ENCODE measurements at places on chromosomes 11 and 22. TPM values are rescaled to one million over a fixed set of nuclear protein-coding genes. Genes with fewer than 3 reads are reported as not detected.

Gene MSANTD4
- total RNA-seq: 46.6 TPM

Gene DEUP1
- not detected for total RNA-seq

Gene FIBIN
- 26.4 TPM for total RNA-seq

Gene KCNA4
- not detected for total RNA-seq

Gene FAM227A
- 1.9 TPM for total RNA-seq

Gene CASP1
- 31.1 TPM for total RNA-seq

Gene PNPLA3
- total RNA-seq: 8.2 TPM

Gene TPP1
- total RNA-seq: 110 TPM

Gene MLC1
- under 0.01 TPM for total RNA-seq

Gene FOLH1
- total RNA-seq: not detected

Gene TRPM5
- not detected for total RNA-seq

DNA sequence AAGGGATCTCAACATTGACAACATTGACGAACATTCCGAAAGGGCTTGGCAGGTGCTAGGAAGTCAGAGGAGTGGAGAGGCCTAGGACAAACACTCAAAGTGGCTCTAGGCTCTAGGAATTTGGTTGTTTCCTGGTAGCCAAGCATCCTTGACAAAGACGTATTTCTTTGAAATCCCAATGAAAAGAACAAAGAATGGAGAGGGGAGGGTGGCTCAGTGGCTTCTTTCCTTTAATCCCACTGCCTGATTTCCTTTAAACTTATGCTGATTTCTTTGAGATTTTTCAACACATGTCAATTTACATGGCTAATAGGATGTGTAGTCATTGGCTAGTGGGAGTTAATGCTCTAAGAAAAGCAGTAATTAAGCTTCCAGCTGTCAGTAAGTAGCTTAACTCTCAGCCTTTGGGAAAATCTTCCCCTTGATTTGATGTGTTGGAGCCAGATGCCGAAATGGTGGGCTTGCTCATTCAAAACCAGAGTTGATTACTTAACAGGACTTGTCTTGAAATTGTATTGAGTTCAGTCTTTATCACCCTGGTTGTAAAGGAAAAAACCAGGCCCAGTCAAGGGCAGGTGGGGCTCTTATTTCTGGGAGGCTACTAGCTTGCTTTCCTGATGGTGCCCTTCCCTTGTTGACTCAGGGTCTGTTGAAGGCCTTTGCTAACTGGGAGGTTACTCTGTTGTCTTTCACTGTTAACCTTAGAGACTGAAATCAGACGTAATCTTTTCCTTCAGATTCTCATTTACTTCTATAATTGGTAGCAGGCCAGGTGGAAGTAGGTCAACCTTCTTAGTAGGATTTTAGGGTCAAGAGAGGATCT lies 44.6 kb upstream of the SORL1-AS1 start:
- DNase-seq: no peak

GRCh38 chr11:70633610-70634009 lies 235.3 kb downstream of the CTTN start:
- no peak for DNase-seq

DNA sequence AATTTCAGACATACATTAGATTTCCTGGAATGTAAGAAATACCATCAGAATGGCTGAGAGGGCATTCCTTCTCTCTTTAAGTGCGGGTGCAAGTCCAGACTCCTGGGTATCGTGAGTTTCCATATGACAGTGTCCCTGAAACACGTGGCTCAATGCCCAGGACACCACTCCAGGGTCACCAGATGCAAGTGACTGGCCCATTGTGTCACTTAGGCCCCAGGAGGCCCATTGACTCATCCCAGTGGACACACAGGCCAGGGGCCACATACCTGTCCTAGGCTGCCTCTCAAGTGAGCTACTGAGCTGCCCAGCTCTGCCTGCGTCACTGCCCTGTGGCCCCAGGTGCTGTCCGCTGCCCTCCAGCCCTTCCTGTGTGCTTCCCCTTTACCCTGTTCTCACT lies 18.5 kb downstream of the FBLN1 start:
- DNase-seq: no peak

DNA sequence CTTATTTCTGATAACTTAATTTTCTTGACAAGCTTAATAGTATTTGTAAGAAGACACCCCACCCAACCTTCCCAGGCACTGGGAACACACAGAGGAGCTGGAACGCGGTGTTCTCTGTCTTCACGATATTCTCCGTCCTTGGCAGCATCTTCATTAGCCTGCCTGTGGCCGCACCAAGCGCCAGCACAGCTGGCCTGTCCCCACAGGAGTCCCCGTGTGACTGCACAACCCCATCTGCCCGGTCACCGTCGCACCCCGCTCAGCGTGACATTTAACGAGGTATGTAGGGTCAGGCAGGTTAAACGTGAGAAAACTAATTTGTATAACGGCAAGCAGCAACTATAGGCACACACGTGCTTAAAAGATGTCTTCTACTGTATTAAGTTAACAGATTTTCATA lies 293.3 kb downstream of the BRD1 start:
- no peak for DNase-seq

DNA sequence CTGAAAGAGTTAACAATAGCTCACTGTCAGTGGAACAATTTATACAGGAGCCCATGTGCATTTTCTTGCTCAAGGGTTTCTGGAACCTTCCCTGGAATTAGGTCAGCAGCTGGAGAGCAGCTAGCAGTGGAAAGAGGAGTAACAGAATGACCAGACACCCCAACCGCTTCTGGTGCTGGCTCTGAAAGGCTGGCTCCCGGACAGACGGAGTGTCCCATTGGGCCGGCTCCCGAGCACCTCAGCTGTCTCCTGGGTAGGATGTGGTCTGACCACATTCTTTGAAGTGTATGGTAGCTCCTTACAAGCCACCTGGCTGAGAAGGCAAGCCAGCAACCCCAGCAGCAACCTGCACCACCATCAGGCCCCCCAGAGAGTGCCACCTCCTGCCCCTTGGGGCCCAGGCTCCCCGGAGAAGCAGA lies 44.7 kb downstream of the ABTB2 start:
- peak; percentile 27 for DNase-seq

DNA sequence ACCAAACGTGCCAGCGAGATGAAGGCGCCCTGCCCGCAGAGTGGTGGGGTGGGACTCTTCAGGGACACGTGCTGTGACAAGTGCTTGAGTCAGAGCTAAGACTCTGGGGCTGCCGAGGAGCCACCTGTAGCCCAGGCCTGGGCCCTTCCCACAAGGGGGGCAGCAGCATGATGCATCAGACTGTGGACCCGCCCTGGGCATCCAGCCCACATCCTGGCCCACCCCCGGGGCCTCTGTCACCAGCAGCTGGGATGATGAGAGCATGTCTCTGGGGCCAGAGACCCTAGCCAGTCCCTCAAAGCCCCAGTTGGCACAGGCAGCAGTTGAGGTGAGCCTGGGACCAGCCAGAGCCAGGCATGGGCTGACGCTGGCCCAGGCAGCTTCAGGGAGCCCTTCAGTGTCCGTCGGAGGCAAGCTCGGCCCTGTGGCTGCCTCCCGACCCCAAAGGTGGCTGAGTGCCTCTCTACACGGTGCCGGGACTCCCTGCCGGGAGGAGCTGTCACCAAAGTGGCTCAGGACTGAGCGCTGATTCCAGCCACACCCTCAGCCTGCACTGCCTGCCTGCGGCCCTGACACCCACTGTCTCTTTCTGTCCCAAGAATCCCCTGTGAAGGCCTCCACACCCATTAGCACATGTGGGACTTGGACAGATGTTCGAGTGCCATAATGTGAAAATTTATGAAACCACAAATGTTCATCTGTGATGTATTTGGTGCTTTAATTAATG lies 41.3 kb downstream of the CDKN1C start:
- DNase-seq: no peak

DNA sequence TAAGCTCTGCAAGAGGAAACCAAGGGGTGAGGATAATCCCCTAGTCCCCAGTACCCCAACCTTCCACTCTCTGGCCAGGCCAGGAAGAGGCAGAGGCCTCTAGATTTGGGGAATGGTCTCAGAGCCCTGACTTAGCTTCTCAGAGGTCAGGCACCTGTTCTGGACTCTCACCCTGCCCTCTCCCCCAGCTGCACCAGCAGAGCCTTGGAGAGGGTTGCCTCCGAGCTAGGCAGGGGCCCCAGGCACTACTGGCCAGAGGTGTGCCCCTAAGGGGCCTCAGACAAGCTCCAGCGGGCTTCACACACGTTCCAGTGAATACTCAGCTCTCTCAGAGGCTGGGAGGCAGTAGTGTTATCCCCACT lies 8.0 kb downstream of the FREY1 start:
- DNase-seq: no peak

DNA sequence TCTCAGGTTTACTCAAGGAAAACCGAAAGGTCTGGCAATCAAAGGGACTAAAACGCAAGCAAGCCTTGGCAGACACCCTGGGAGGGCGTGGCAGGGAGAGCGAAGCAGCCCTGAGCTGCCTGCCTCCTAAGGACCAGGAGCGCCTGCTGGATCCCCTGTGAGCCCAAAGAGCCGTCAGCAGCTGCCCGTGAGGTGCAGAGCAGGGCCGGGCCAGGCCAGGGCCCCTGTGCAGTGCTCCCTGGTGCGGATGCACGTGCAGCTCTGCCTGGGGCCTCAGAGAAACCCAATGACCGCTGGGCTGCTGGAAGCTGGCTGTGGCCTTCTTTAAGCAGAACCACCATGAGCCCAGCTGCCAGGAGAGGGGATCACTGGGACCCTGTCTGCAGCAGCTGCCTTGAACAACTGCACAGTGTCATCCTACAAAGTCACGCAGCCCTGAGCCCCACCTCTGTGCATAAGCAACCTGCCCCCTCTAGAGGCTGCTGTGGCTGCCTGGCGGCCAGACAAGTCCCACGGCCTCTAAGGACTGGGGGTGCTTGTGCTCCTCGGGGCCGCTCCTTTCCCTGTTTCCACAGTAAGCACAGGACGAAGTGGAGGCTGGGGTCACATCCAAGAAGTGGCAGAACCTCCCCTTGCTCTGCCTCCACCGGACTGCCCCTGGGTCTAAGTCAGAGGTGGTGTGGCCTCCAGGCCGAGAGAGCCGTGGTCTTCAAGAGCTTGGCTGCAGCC lies 29.1 kb upstream of the COMT start:
- DNase-seq: no peak

- DNase-seq: peak; percentile 48
Observed at GRCh38 chr11:18720808-18721560, 5.0 kb downstream of the IGSF22 start.

DNA sequence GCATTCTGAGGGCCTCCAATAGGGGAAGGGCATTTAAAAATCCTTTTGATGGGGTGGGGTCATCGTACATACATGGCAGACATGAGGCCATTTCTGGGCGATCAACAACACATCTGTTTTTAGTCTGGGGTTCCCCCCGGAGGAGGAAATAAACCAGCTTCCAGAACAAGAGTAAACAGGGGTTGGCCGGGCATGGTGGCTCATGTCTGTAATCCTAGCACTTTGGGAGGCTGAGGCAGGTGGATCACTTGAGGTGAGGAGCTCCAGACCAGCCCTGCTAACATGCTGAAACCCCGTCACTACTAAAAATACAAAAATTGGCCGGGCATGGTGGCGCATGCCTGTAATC lies 12.0 kb downstream of the PRSS23 start:
- DNase-seq: no peak

- DNase-seq: peak; percentile 39
Observed at GRCh38 chr11:118194835-118195627, 18.6 kb upstream of the SCN2B start.

DNA sequence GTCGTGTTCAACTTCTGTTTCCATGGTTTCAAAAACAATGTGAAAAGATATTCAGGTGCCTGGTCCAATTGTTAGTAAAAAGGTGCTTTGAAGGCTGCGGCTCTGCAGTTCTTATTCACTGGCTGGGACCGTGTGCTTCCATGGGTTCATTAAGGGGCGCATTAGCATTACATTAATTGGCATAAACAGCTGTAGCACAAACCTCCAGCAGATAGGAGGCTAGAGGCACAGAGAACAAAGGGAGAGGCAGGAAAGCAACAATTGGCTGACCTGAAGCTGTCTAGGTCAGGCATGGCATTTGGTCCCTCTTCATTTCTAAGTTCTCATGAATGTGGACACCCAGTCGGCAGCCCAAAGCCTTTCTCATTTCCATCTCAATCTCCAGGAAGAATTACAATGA lies 16.6 kb downstream of the PAK1 start:
- DNase-seq: no peak

- DNase-seq: no peak
Observed at GRCh38 chr11:124874571-124875255, 9.5 kb downstream of the ROBO3 start.

GRCh38 chr22:48651036-48651890 lies 1176.4 kb downstream of the BRD1 start:
- DNase-seq: no peak

DNA sequence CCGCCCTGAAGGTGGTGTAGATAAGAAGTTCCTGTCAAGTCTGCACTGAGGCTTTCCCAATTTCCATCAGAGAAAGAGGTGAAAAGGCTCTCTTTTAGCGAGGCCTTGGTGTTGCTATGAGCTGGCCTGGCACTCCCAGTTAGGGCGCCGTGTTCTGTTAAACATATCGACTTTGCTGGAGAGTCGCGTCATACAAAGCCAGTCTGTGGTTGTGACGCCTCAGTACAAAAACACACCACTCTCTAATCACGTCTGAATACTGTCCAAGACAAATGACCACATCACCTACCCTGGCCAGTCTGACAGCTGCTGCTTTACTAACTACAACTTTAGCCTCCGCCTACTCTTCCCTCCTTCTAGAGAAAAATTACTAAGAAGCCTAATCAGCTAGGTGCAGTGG lies 8.0 kb upstream of the TOLLIP start:
- DNase-seq: no peak

DNA sequence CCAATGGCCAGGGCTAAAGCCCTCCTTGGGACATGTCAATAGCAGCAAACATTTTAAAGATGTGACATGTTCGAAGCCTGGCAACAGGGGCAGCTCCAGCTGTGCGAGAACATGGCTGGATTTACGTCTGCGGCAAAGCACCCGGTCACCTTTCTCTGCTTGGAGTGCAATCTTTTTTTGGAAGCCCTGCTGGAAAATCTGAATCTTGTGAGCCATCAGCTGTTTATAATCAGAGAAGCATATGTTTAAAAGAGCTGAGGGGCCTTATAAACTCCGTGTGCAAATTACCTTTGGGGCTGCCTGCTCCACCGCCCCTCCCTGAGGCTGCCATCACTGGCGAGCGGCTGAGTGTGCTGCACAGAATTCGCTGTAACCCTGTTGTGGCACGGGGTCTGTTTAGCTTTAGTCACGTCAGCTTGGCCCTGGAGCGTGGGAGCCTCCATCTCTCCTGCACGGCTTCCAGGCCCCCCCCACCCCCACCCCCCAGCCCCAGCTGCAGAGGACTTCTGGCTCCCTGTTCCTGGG lies 9.0 kb upstream of the KCNQ1OT1 start:
- peak; percentile 81 for DNase-seq

GRCh38 chr22:41290262-41291221 lies 4.6 kb upstream of the RANGAP1 start:
- DNase-seq: peak; percentile 79

Data from fibroblast of villous mesenchyme (primary cell).